ENCODE measurements at places on chromosomes 12 and 14. TPM values are rescaled to one million over a fixed set of nuclear protein-coding genes. Genes with fewer than 3 reads are reported as not detected.

GRCh38 chr12:118119449-118119879 lies 15.7 kb upstream of the VSIG10 start:
- no peaks in the 10 kb centered on the region for H3K36me3 ChIP-seq
- peaks cover 9% of the 10 kb centered on the region for H3K4me1 ChIP-seq
- no peaks in the 10 kb centered on the region for H3K27me3 ChIP-seq
- H3K4me3 ChIP-seq: no peak overlapping the region

FAIM2 gene
- 8.9 TPM for polyA plus RNA-seq

GRCh38 chr14:99633918-99634317 lies 11.0 kb upstream of the HHIPL1 start:
- no peak overlapping the region for H3K27ac ChIP-seq
- H3K4me3 ChIP-seq: no peak overlapping the region
- H3K4me1 ChIP-seq: no peaks in the 10 kb centered on the region
- H3K36me3 ChIP-seq: no peaks in the 10 kb centered on the region
- DNase-seq: no peak
- H3K27me3 ChIP-seq: no peaks in the 10 kb centered on the region

- H3K27me3 ChIP-seq: no peaks in the 10 kb centered on the region
- H3K36me3 ChIP-seq: peaks cover 90% of the 10 kb centered on the region
- no peak for DNase-seq
- no peak overlapping the region for H3K4me3 ChIP-seq
- no peak overlapping the region for H3K27ac ChIP-seq
These were observed 42.8 kb downstream of the ZC3H14 start for GRCh38 chr14:88605594-88605993.

DNA sequence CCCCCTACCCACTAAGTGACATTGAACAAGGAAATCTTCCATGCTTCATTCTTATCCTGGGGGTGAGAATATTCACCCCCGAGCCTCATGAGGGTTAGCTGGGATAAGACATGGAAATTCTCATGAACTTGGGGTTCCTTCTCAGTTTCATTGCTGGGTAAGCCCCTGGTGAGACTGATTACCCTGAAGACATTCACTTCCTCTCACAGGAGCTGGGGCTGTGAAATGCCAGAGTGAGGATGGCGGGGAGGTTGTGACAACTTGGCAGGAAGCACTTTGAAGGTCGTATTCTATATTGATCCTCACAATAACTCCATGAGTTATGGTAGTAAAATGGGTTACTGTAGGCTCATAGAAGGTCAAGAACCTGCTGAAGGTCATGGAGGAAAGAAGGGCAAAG lies 43.5 kb downstream of the ESRRB start:
- H3K27ac ChIP-seq: no peak overlapping the region
- no peaks in the 10 kb centered on the region for H3K4me1 ChIP-seq
- no peak overlapping the region for H3K4me3 ChIP-seq
- peaks cover 9% of the 10 kb centered on the region for H3K27me3 ChIP-seq

EMP1 gene
- polyA plus RNA-seq: 45.2 TPM

EML5 gene
- 6.2 TPM for polyA plus RNA-seq

ACSM4 gene
- 0.04 TPM for polyA plus RNA-seq

IFI27 gene
- 12.9 TPM for polyA plus RNA-seq

POTEG gene
- polyA plus RNA-seq: not detected

SPX gene
- 3.5 TPM for polyA plus RNA-seq

DNA sequence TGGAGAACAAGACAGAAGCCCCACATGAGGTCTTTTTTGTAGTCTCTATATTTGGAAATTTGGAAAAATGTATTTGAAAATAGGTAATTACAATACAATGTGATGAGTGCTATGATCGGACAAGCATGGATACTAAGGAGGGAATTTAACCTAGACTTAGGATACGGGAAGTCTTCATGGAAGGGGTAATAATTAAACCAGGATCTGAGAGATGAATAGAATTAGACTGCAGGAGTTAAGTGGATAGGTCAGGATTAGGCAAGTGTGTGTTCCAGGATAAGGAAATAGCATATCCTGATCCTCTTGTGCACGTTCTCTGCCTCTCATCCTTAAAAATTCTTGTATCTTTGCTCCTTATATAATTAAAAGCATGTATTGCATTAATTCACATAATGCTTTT lies 223.3 kb upstream of the PRICKLE1 start:
- H3K27ac ChIP-seq: no peak overlapping the region
- no peak for DNase-seq
- H3K27me3 ChIP-seq: no peaks in the 10 kb centered on the region

DNA sequence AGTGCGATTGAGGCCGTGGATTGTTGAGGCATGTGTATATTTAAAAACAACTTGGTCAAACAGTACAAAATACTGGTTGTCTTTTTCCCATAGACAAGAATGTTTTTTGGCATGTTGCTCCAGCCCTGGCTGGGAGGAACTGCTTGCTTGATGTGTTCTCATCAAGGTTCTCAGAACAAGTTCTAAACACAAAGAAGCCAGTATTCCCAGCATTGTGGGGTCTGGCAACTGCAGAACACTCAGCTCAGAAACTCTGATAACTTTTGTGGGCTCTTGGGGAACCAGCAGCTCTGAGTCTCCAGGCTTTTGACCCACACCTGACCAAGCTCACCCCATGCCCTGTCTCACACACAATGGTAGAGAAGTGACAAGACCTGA lies 27.1 kb upstream of the DICER1 start:
- no peaks in the 10 kb centered on the region for H3K36me3 ChIP-seq
- no peak for DNase-seq
- no peaks in the 10 kb centered on the region for H3K27me3 ChIP-seq
- H3K4me3 ChIP-seq: no peak overlapping the region
- H3K27ac ChIP-seq: no peak overlapping the region

DNA sequence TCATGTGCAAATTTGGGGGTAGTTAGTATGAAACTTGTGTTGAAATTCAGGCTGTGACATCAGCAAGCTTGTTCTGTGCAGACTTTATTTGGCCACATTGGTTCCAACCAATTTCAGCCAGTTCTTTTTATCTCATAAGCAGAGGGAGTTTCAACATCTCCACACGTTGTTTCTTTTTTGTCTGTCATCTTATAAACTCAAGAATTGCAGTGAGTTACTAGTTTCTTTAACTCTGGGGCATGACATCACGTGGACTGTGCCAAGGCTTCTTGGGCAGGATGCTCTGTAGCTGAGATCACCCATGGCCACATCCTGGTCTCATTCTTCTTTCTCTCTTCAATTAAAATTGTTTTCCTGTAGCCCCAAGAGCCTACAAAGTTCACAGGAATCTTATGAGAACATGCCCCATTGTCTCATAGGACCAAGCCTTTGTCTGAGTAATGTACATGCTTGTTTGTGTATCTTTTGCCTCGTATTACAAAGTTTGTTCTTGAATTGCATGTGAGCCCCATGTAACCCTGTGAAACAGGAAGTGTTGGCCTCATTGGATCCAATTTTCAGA lies 982.0 kb upstream of the TMEM132C start:
- no peak overlapping the region for H3K27ac ChIP-seq
- H3K4me3 ChIP-seq: no peak overlapping the region
- peaks cover 12% of the 10 kb centered on the region for H3K27me3 ChIP-seq
- H3K4me1 ChIP-seq: no peaks in the 10 kb centered on the region

DNA sequence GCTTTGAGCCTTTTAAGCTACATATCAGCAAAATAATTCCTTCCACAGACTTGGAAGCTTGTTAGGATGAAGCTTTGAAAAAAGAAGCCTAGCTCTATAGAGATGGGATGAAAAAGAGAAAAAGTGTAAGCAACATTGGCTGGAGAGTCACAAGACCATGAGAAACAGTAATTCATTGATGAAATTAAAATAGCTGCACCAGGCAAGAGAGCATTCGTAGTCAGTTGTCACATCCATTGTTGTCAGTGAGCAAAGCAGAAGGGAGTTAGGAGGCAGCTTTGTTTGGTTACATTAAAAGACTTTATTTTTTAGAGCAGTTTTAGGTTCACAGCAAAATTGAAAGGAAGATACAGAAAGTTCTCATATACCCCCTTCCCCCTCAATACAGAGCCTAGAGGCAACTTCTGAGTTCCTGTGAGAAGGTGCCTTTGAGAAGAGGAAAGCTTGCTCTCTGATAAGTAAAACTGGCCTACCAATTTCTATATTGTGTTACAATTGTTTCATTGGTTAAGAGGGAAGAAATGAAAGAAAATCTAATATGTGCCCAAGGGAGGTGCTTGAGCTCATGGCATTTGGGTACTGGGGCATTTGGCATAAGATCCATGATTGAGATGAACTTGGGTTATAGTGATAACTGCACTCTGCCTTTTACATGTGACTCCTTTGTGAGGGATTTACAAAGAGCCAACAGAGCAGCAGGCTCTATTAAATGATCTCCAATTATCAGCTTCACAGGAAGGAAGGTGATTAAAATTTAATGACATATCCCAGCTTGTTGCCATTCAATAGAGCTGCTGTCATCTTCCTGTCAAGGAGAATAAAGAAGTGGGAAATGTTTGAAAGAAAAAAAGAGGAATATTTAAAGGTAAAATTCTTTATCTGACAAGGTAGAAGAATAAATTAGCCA lies 361.3 kb upstream of the TMTC1 start:
- no peak overlapping the region for H3K4me3 ChIP-seq
- DNase-seq: no peak
- no peak overlapping the region for H3K27ac ChIP-seq
- no peaks in the 10 kb centered on the region for H3K27me3 ChIP-seq
- H3K4me1 ChIP-seq: no peaks in the 10 kb centered on the region
- H3K36me3 ChIP-seq: no peaks in the 10 kb centered on the region

- no peaks in the 10 kb centered on the region for H3K36me3 ChIP-seq
- H3K27ac ChIP-seq: no peak overlapping the region
- no peak for DNase-seq
- no peaks in the 10 kb centered on the region for H3K27me3 ChIP-seq
These were observed 2.4 kb downstream of the CEP83 start for GRCh38 chr12:94457311-94457710.

GRCh38 chr14:59245809-59246295 lies 57.4 kb downstream of the DAAM1 start:
- no peak for DNase-seq
- no peak overlapping the region for H3K27ac ChIP-seq
- H3K36me3 ChIP-seq: no peaks in the 10 kb centered on the region

MYF5 gene
- 0.07 TPM for polyA plus RNA-seq

GRCh38 chr12:57452937-57453509 lies 2.1 kb upstream of the INHBE start:
- H3K27me3 ChIP-seq: no peaks in the 10 kb centered on the region
- no peak overlapping the region for H3K4me3 ChIP-seq
- peak; percentile 73 for DNase-seq
- no peaks in the 10 kb centered on the region for H3K36me3 ChIP-seq
- H3K27ac ChIP-seq: peak overlapping the region; percentile 84

- H3K27me3 ChIP-seq: no peaks in the 10 kb centered on the region
- peak; percentile 88 for DNase-seq
- no peaks in the 10 kb centered on the region for H3K36me3 ChIP-seq
- peak overlapping the region; percentile 53 for H3K27ac ChIP-seq
- peaks cover 12% of the 10 kb centered on the region for H3K4me1 ChIP-seq
These were observed 56.7 kb downstream of the C14orf132 start for GRCh38 chr14:96095581-96096476.

DNA sequence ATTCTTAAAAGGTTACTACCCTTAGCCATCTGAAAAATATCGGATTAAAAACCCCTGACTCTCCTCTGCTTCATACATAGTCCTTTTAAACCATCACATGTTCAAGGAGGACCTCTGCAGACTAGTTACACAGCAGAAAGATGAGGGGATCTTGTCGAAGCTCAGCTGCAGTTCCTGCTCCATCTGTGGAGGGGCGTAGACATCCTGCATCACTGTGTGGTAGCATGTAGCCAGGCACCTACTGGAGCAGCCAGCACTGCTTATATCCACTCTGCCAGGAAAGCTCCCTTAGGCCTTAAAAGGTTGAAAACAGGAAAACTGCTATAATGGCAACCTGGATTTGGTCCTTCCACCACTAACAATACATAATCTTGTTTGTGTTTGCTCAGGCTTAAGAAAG lies 57.6 kb upstream of the STRN3 start:
- no peaks in the 10 kb centered on the region for H3K4me1 ChIP-seq
- peaks cover 12% of the 10 kb centered on the region for H3K36me3 ChIP-seq
- H3K4me3 ChIP-seq: no peak overlapping the region
- no peak overlapping the region for H3K27ac ChIP-seq
- DNase-seq: no peak
- H3K27me3 ChIP-seq: no peaks in the 10 kb centered on the region

- no peak overlapping the region for H3K4me3 ChIP-seq
- H3K36me3 ChIP-seq: peaks cover 3% of the 10 kb centered on the region
- no peaks in the 10 kb centered on the region for H3K27me3 ChIP-seq
- no peak for DNase-seq
- H3K27ac ChIP-seq: no peak overlapping the region
- H3K4me1 ChIP-seq: peaks cover 6% of the 10 kb centered on the region
These were observed 3.5 kb downstream of the FBXO34 start for GRCh38 chr14:55274751-55275150.

Measured in large intestine (tissue), 12 donors.